Lower leg skin (tissue), 4 donors: ENCODE measurements at places on chromosomes 2 and 18. TPM values are rescaled to one million over a fixed set of nuclear protein-coding genes. Genes with fewer than 3 reads are reported as not detected.

DNA sequence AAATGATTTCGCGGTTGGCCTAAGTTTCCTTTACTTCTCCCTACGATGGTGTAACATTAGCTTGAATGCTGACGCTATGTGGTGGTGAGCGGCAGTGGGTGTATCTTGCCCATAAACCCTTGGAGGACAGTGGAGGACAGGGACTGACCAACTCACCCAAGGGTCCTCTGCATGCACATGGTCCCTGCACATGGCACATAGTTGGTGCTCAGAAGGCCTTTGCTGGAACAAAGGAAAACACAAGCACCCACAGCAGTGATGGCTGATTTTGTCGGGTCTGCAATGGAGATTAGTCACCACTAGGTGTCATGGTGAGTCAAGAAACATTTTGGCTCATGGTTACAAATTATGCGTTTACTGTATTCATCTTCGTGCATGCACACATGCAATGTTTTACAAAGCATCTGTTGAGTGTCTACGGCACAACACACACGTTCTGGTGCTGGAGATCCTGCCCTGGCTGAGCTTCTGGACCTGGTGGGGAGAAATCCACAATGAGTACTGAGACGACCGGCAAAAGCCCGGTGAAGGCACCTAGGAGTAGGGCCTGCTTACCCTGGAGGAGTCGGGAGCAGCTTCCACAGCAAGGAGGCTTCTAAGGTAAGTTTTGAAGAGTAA, 44.0 kb downstream of the PDCL3 start:
- DNase-seq = no peak

DNA sequence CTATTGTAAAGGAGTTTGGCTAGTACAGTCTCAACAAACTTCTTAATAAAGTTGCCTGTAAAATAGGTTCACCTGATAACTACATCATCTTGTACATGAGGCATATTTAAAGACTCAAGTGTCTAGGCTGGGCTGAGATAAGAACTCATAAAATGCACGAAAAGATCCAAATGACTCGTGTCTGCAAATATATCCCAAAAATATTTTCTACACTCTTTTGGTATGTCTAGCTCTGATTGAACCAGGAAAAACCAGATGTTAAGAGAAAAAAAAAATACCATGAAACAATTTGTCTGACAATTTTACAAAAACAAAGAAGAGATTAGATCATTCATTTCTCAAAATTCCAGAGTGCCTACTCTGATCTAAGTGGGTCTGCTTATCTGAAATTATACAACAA, 166.9 kb upstream of the OSR1 start:
- no peak for DNase-seq

- DNase-seq = peak; percentile 32
Measured at GRCh38 chr2:119486886-119487285, 37.4 kb downstream of the SCTR start.

DNA sequence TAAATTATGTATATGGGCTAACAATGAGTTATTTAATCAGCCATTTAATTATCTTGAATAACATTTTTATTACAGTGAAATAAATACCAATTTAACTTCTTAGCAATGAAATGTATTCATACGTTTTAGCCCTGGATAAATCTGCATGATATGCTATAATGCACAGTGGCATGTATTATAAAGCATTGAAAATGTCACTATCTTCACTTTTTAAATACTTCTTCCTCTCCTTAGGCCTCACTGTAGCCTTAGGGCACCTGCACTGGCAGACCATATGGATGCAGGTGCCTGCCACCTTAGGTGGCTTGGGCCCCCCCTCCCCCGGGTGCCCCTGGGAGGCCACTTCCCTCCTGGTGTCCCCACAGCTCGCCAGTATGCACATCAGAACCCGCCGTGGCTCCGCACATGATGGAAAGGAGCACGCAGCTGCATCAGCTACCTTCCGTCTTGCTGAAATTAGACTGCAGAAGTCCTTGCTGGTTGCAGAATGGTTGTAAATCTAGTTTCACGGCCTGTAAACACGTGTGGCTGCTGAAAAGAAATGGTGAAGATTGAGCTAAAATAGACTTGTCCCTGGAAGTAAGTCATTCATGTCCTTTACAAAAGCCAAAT, 56.7 kb downstream of the ADI1 start:
- no peak for DNase-seq

DNA sequence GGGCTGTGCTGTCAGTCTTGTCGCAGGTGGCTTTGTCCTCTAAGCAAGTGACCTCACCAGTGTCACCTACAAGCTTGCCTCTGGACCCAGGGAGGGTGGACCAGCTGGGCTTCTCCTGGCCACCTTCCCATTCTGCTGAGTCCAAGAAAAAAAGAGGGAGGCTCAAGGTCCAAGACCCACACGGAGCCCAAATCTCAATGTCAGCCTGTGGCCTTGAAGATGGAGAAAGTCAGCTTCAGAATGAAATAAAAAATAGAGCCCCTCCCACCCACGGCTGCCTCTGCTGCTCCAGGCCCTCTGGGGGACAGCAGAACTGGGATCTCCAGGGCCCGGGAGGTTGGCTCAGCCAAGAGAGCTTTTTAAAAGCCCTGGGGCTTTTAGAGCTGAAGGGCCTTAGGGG, 145.9 kb downstream of the TNS1 start:
- DNase-seq = no peak

The EMILIN1 gene
- total RNA-seq = 6.5 TPM

- DNase-seq = peak; percentile 80
Measured at GRCh38 chr2:85409845-85410583, at the start of gene CAPG. CAPG (minus strand) TSS chr2:85410366; CDS start chr2:85402145, 8,221 bp downstream.

GRCh38 chr2:240237609-240238174, 97.2 kb upstream of the OTOS start:
- peak; percentile 68 for DNase-seq

DNA sequence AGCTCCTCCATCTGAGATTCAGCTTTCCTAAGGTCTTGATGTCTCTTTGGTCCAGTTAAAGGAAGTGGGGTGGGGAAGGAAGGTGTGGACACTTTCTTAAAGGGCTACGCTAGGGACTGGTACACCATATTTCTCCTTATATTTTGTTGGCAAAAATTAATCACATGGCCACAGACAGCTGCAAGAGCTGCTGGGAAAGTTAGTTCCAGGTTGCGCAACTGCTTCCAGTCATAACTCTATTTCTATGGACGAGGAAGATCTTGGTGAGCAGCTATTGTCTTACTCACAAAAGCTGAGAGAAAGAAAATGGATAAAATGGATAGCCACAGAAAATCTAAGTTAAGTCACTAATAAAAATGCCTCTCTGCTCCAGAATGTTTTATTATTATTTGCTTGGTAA, 60.7 kb upstream of the PPM1B start:
- DNase-seq = no peak

GRCh38 chr2:28333606-28334526, 58.8 kb upstream of the FOSL2 start:
- DNase-seq = no peak

- DNase-seq = no peak
Measured at GRCh38 chr2:157172866-157173578, 84.5 kb upstream of the GALNT5 start.
